ENCODE measurements at places on chromosomes 12 and 14.

DNA sequence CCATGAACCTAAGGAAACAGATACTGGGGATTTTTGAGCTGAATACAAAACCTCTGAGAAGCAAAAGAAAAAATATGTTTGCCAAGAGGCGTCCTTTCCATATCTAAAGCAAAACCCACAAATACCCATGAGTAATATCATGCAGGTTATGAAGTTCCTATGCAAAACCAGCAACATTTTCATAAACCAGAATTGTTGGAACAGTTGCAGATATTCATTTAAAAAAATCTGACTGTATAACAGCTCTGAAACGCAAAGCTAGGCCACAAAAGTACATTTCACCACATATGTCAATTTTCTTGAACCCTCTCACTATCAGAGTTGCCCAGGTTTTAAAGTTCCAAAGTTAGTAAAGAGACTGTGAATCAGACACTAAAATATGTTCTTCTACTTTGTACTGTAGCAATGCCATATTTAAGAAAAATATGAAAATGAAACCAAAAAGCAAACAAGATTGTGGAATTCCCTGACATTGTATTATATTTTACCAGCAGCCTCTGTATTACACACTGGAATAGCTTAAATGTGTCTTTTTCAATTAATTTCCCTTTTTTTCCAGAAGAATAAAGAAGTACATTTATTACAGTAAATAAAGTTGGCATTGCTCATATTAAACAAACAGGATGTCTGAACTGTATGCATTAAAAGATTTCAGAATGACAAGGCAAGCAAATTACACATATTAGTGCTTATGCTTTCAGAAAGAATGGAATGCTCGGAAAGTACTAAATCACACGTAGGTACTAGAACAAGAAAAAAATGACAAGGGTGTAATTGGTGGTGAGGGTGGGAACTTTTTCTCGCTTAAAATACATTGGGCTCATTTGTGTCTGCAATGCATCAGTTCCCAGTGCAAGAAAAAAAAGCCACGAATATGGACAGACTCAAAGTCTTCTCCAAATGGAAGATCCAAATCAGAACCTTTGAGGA, 33.6 kb upstream of the HIF1A start:
- DNase-seq: no peak

DNA sequence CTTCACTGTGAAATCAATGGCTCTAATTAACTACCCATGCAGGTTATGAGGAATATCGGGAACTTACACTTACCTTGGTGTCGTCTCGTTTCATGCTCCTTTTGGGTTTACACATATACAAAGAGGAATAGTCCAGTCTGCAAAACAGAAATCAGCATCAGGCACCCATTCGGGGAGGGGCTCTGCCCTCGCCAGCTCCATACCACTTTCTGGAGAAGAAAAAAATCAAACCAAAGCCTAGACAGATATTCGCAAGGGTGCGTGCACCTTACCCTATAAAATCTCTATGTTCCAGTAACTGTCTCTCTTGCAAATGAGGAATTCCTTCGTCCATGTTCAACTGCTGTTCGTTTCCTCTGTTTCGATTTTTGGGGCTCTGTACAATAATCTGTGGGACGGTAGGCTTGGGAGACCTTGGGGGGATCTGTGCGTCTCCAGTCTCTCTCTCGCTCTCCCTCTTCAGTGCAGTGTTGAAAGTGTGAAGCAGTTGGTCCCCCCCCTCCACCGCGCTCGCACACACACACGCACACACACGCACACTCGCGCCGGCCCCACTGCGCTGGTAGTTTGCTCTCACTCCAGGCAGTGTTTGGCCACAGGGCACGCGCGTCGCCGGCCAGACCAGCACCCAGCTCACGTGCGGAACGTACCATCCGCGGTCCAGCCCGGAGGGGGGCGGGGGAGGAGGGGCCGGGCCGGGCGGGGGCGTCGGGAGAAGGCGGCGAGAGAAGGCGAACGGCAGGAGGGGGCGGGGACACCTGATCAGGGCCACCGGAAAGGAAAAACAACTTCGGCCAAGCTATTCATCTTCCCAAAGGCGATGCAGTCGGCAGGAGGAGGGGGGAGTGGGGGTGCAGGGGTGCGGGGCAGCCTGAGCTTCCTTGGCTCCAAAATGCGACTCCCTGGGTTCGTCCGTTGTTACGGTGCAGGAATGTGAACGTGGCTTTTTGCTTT, at the start of gene BHLHE41:
Gene BHLHE41, minus strand, starts transcription at position 592 of the 954 bp plus-strand sequence. Its CDS starts 258 bp downstream, at position 334.
- no peak for DNase-seq

GRCh38 chr12:30661210-30661609, 34.5 kb downstream of the IPO8 start:
- no peak for DNase-seq

- no peak for DNase-seq
Measured at GRCh38 chr12:112848972-112849371, 57.4 kb downstream of the RPH3A start.

Data from activated T-helper 1 cell treated with Interleukin-2 at 50 U/mL for 16 hours (primary cell).